Stimulated activated CD8-positive, alpha-beta memory T cell treated with anti-CD3 and anti-CD28 coated beads, Interleukin-15, amount 100 ng/mL, for 1 hour (primary cell): ENCODE measurements at places on chromosomes 7 and 10.

GRCh38 chr10:116272440-116273283 lies at the start of gene GFRA1:
TSS of gene GFRA1 (minus strand) at chr10:116273206. CDS start at chr10:116272029, 1,177 bp downstream.
- DNase-seq = no peak

GRCh38 chr10:104268405-104268712 lies 625 bp upstream of the GSTO2 start:
- no peak for DNase-seq

- DNase-seq = no peak
Observed at GRCh38 chr10:101939008-101939648, 95.5 kb upstream of the KCNIP2 start.

DNA sequence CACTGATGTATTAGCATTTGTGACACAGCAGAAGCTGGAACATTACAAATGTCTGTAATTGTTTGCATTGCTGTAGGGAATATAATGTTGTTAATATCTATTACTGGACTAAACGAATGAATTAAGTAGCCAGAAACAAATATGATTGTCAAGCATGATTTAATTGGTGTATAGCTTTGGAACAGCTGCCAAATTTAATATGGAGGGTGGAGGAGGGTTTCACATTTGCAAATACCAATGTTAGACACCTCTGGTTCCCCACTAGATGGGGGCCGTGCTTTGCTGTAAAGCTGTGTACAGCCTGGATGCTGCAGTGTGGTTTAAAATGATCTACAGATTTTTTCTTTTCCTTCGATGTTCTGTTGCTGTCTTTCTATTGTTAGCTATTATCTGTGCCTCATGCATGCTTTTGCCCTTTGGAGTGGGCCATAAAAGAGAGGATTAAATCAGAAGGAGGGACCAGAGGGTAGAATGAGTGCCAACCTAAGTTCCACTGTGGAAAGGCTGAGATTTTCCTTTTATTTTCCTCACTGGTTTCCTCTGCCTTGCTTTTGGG lies 23.1 kb downstream of the DNAJB9 start:
- no peak for DNase-seq

GRCh38 chr7:27091105-27091504 lies 4.7 kb downstream of the HOXA1 start:
- DNase-seq = no peak

- DNase-seq = no peak
Observed at GRCh38 chr7:73894733-73895551, 34.0 kb downstream of the TMEM270 start.

DNA sequence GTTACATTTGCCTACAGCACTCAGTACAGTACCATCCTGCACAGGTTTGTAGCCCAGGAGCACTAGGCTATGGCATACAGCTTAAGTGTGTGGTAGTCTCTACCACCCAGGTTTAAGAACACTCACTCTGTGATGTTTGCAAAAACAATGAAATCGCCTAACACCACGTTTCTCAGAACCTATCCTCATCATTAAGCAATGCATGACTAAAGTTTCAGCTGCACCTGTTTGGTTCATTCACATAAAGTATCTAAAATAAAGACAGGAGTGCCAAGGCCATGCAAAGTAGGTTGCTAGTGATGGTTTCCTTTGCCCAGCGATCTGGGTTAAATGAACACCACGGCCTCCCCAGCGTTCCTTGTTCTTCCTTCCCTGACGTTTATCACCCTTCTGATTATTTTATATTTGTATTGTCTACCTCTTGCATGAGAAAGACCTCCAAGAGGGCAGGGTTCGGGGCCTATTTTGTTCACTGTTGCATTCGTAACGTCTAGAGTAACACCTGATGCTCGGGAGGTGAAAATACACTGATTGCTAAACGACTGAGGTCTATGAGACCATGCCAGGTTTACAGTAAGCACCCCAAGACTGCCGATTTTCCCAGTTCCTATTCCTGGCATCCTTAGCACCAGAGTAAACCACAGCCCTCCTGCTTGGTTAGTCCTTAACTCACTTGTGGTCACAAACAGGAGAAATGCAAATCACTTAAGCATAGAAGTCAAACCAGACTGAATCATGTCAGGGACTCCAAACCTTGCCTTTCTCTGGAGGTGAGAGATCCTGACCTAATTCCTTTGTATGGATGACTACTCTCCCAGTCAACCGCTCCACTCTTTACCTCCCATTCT lies 204.1 kb upstream of the NFE2L3 start:
- no peak for DNase-seq

- no peak for DNase-seq
Observed at GRCh38 chr10:47361293-47361692, 13.1 kb downstream of the RBP3 start.

- DNase-seq = no peak
Observed at GRCh38 chr10:60937022-60937421, 7.0 kb downstream of the RHOBTB1 start.

DNA sequence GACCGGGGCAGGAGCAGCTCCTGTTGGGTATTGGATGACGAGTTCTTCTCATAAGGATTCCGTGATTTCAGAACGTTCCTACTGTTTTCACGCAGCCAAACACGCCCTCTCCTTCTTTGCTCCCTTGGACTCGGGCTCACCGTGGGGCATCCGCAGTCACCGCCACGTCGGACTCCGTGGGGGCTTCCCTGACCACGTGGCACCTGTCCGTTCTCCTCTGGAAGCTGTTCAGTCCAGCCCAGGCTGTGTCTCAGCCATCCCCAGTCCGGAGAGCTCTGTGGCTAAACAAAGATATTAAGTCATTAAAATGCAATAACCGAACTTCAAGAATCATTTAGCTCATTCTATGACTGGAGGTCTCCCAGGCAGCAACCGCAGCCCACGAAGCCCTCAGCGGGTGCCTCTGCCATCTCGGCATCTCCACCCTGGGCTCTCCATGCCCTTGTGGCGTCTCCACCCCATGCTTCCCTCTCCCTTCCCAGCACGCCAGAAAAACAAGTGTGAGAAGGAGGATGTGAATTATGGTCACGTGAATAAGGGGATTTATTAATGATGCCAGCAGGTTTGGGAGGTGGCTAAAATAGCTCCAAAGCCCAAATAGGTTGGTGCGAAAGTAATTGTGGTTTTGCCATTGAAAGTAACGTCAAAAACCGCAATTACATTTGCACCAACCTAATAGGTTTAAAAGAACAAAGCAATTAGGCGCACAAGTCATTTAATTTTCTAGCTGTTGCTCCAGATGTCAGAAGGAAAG lies 224.6 kb upstream of the PPP2R2D start:
- DNase-seq = no peak

- no peak for DNase-seq
Observed at GRCh38 chr7:137728426-137728825, 118.3 kb downstream of the DGKI start.

DNA sequence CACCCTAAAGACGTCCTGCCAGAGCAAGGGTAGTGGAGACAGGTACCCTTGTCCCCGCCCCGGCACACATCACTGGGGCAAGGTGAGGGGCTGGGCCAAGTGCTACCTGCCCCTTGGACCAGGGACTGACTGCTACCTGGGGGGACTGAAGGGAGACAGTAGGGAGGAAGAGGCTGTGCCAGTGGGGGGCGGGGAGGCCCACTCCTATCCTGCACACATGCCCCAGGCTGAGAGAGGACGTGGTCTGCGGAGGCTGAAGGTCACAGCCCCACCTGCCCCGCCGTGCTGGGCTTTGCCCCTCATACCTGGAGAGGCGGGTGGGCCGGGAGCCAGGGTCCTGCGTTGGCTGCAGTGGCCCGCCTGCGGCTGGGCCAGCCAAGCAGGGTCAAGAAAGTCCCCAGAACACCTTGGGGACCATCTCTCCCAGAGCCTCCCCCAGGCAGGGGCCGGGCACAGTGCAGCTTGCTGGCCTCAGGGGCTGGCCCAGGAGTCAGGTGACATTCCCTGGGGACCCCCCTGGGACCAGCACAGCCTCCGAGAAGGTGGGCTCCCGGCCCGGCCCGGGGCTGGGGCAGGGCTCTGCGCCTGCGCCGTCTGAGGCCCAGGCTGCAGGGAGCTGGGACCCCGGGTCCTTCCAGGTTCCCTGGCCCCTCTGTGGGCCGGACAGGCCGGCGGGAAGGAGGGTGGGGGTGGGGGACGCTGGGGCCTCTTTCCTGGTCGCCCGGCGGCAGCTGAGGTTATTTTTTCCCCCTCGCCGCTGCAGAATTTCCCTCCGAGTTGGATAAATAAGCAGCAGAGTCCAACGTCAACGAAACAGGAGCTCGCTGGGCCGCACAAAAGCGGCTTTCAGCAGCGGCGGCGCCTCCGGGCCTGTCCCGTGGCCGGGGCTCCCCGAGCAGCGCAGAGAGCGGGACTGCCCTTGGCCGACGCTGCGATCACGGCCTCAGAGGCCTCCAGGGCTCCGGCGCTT lies 9.8 kb upstream of the FZD9 start:
- DNase-seq = no peak

DNA sequence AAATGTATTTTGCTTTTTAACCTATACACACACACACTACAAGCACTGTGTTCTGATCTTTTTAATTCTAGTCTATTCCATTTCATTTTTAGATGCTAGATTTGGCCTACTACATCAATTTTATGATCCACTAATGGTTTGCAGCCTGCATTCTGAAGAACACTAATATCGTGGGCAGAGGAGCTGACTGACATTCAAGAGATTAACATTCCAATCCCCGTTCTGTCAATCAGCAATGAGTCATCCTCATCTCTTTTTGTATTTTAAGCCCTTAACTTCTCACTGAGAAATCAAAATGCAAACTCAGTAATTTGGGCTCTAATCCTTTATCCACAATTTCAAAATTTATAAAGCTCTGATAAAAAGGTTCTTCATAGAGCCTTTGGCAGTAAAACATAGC lies 47.1 kb upstream of the GAD2 start:
- DNase-seq = no peak

DNA sequence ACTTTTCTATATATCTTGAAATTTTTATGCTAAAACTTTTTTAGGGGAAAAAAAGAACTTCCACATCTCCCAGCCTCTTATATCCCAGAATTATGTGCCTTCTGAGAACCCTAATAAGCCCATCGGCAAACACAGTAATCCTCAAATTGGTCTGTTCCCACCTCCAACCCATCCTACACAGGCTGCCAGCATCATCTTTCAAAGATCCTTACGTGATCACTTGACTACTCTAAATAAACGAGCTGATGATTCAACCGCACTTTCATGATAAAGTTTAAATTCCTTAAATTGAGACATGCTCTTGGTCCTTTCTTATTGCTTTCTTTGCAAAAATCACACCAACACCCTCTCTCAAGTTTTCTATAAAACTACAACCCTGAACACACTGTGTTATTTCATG lies 52.5 kb downstream of the MPP7 start:
- no peak for DNase-seq

- no peak for DNase-seq
Observed at GRCh38 chr7:104946338-104946737, 67.7 kb upstream of the KMT2E start.

GRCh38 chr10:49385939-49386922 lies 9.7 kb downstream of the DRGX start:
- DNase-seq = no peak

DNA sequence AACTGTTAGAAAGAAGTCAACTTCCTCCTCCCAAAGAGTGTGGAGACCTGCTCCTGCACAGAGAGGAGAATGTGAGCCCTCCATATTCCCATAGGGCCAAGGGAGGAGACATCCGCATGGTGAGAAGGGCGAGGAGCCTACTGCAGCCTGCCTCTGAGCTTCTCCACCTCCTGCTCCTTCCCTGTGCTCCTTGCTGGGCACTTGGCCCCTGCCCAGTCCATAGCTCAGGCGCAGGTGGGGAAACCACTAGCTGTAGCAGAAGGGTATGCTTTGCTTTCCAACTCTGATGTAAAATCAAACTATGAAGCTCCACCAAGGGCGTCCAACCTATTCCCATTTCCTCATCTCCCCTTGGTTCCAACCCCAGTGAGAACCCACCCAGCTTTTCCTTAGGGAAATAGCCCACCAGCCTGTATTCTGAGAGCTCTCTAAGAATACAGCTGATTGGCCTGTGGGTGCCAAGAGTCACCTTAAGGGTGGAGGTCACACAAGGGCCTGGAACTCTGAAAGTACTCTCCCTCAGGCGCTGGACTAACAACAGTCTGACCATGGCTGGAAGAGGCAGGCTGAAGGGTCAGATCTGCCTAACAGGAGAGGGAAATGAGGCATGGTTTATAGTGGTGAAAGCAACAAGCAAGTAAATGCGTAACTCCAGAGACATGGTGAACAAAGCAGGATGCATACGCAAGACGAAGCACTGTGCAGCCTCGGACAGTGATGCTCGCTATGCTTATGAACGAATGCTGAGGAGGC lies 13.9 kb downstream of the ZNF488 start:
- DNase-seq = no peak

GRCh38 chr10:98513704-98514103 lies 67.0 kb upstream of the HPS1 start:
- no peak for DNase-seq

- no peak for DNase-seq
Observed at GRCh38 chr7:37259319-37259821, 189.3 kb downstream of the ELMO1 start.

DNA sequence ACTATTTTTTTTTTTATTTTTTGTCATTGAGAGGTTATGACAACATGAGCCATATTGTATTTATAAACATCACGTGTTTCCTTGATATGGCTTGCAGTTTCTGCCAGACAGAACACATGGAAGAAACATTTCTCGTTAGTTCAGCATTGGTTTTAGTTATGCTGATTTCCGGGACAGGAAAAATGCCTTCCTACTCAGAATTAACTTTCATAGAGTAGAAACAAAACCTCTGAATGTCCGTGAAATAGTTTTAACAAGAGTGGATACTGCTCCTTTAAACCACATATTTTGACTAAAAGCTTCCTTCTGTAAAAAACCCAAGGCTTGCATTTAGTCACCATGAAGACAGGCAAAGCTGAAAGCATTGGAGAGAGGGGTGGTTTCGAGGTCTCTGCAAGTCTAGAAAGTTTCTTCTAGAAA lies 240.4 kb downstream of the KIAA1217 start:
- DNase-seq = no peak

DNA sequence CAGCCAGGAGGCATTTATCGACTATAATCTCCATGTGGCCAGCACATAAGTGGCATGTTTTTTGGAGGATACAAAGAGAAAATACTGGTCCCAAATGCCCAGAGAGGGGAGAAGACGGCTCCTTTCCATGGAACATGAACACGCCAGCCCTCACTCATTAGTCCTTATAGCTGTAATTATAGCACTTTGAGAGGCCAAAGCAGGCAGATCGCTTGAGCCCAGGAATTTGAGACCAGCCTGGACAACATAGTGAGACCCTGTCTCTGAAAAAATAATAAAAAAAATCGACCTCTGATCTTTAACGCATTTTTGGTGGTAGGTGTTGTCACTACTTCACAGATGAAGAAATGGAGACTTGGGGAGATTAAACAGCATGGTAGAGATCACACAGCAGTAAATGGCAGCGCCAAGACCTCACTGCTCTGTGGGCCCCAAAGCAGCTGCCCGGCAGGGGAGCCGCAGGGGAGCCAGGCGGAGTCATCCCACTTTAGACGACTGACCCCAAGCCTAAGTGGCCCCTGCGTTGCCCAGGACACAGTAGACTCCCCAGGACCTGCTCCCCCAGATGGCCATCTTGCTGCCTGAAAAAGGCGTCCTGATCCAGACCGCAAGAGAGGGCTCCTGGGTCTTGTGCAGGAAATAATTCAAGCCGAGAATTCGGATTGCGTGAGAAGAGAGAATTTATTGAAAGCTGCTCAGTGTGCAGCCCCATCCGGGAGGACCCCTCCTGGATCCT lies 21.2 kb upstream of the PRKAG2 start:
- DNase-seq = no peak
